Natural killer cell (primary cell): ENCODE measurements at places on chromosomes 3 and 15.

- no peak for DNase-seq
These were observed 35.4 kb downstream of the SMARCC1 start for GRCh38 chr3:47746264-47746663.

- no peak for DNase-seq
These were observed 21.6 kb upstream of the SPTBN5 start for GRCh38 chr15:41915255-41915994.

GRCh38 chr15:96035091-96035490 lies 295.4 kb upstream of the NR2F2 start:
- DNase-seq, result no peak

- no peak for DNase-seq
These were observed 352.9 kb upstream of the ROBO2 start for GRCh38 chr3:76687019-76687418.
